ENCODE measurements at places on chromosomes 11 and 22.

DNA sequence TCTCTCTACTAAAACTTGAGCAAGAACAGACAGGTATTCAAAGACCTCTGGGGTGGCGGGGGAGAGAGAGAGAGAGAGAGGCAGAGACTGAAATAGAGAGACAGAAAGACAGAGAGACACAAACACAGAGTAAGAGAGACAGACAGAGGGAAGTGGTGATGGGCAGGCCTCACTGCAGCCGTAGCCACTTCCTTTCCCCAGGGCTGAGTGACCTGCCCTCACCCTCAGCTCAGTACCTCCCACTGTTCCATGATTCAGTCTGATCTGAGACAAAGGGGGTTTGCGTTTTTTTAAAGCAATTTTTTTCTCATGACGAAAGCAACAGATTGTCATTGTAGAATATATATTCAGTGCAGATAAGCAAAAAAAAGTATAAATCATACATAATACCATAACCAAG lies 607.9 kb upstream of the B3GAT1 start:
- no peak for DNase-seq

- DNase-seq = no peak
Measured at GRCh38 chr22:48644108-48644507, 1183.6 kb downstream of the BRD1 start.

DNA sequence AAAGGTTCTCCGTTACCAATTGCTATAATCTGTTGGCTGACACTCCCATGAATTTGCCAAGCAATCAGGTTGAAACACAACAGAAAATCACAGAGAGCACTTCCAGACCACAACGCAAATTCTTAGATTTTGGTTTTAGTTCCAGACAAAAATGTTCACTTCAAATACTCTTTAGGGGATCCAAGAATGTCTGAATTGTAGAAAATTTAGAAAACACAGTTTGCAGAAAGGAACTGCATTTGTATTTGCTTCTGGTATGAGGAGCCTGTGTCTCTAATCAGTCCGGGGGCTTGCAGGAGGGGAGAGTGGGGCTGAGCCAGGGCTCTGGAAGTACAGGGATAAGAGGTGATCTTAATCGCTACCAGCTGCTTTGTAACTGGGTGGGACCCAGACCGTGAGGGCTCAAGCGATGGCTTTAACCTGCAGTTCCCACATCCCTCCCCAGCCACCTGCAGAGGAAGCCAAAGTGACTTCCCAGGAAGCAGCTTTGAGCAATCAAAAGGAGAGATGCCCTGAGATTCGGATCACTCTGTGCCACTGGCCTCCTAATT lies 18.7 kb downstream of the SCUBE2 start:
- no peak for DNase-seq

DNA sequence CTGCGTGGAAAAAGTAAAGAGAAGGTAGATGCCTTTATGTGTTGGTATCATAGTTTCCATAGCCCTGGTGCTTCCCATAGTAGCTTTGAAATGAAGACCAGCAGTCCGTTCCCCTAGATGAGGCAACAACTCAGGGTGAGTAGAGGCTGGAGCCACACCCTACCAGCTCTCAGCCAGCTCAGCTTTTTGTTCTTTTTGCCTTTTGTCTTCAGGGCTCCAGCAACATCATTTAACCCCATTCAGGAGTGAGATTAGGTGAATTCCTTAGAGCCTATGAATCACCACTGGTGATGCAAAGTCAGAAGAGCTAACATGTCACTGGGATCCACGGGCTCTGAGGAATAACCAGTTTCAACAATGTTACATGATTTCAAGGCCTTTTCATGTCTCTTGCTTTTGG lies 14.0 kb upstream of the SESN3 start:
- no peak for DNase-seq

DNA sequence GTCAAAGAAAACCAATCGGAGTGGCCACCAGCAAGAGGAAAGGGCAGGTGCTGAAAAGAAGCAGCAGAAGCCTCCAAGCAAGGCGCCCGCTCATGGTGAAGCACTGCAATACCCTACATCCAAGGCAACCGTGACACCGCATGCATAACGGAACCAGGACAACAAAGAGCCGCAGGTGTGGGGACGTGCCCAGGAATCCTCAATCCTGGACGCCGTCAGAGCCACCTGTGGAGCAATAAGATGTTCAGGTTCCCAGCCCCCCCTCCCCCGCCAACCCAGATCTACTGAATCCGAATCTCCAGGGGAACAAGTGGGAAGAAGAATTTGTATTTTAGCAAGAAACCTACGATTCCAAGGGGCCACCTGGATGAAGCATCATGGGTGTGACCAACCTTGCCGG lies 70.8 kb downstream of the SHANK2 start:
- no peak for DNase-seq

DNA sequence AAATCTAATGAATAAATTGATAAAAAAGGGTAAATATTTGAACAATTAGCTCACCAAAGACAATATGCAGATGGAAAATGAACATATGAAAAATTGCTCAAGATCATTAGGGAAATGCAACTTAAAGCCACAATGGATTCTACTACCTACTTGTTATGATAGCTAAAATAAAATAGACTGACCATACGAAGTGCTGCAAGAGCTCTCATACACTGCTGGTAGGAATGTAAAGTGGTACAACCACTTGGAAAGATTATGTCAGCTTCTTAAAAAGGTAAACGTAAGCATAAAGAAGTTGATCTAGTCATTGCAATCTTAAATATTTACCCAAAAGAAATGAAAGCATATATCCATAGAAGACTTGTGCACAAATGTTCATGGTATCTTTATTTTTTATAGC lies 504.2 kb upstream of the ARHGAP42 start:
- no peak for DNase-seq

- DNase-seq = peak; percentile 6
Measured at GRCh38 chr11:72534371-72535193, 100.3 kb upstream of the CLPB start.

DNA sequence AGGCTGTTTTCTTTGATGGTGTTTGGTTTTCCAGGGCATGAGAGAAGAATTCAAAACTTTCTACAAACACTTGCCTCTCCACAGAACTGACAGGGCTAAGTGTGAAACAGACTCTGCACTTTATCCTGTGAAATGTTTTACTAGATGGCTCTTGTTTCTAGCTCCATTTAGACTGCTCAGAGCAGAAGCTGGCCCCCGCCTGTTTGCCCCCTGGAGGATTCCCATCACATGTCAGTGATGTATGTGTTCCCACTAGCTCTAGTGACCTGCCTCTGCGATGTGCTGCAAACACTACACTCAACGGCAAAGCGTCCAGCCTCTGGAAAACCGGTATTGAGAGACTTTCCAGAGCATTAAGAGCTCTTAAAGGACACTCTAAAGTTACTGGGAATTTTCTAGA lies 41.4 kb upstream of the PCF11 start:
- peak; percentile 14 for DNase-seq

GRCh38 chr11:76732643-76733042 lies 50.5 kb upstream of the TSKU start:
- DNase-seq = no peak

DNA sequence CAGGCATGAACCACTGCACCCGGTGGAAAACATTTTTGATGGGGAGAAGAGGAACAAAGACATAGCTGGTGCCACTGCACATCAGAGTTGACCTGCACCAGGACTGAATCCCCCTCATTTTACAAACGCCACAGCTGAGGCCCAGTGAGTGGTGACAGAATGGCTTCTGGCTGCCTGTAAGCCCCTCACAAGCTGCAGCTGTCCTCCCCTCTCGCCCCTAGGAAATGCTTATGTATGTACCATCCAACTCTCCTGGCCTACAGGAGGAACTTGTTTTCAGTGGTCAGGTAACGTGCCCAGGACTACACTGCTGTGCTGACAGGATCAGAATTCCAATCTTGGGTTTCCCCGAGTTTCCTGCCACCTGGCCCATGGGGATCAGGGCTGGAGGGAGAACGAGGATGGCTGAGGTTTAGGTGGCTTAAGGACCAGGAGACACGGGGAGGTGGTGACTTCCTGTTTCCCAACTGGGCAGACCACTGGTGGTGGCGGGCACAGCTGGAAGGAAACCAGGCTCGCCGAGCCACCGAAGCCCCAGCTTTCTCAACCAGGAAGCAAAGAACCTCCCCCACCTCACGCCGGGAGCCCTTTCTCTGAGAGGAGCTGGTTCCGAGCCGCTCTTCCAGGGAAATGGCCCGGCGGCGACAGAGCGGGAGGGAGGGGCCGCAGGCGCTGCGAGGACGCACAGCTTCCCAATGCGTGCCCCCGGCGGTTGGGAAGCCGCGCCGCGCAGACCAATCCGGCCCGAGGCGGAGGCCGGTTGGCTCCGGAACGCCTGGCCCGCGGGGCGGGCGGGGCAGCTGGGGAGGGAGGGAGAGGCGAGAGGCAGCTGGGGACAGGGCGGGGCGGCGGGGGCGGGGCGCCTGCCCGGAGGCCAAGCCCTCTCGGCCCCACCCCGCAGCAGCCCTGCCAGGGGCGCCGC lies 1.0 kb upstream of the LRFN4 start:
- peak; percentile 92 for DNase-seq

DNA sequence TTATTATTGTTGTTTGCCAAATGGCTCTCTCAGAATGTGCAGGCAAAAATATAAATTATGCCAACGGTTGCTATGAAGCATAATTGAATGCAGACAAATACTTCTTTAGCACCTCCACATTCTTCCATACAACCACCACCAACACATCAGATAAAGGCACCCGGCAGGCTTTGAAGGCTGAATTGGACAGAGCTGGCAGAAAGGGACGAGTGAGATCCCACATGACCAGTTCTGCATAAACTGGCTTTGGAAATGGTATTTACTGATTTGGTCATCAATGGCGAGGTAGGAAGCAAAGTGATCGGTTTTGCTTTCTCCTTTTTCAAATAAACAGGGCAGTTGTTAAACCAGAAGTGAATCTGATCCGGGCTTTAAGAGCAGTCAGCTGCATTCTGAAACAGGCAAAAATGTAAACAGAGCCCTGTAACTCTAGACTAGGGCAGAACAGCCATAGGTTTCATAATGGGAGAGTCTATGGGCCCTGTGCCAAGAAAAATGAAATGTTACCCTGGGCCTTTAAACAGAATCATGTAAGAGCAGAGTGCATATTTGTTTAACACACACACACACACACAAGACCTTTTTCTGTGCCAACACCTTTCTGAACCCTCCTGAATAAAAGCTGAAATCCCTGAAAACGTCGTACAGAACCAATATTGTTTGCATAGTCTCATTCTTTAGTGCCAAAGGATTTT lies 97.7 kb downstream of the MPPED2 start:
- peak; percentile 83 for DNase-seq

DNA sequence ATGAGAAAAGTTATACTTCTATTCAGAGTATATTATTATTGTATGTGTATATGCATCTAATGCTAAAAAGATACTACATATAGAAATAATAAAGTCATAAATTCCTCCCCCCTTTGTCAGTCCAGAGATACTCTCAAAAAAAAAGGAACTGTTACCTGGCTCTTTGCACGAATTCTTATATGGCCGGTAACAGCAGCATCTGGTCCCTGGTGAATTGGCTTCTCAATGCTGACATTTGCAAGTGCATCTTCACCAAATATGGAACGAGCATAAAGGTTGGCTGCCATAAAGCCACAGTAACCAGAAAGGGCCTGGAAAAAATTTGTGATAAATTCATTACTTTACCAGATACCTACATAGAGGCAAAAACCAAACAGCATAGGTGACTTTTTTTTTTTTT lies 41.2 kb downstream of the COPB1 start:
- no peak for DNase-seq

DNA sequence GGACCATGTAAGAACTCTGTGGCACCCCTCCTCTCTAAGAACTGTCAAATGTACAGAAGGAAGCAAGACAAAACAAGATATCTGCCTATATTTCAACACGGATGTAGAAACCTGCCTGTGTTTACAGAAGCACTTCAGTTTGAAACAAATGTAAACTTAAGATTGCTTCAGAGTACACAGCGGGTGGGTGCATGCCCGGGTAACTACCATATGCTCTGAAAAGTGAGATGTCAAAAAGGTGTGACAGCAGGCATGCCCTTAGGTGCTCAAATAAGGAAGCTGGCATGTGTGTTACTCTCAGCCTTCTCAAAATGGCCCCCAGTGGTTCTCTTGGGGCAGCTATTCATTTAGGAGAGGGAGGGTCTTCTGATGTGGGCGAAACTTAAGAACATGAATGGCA lies 5.2 kb downstream of the ACP2 start:
- peak; percentile 19 for DNase-seq

- DNase-seq = no peak
Measured at GRCh38 chr11:111301842-111302118, 3.4 kb downstream of the POU2AF3 start.

GRCh38 chr22:19396561-19396933 lies 35.0 kb downstream of the HIRA start:
- DNase-seq = no peak

DNA sequence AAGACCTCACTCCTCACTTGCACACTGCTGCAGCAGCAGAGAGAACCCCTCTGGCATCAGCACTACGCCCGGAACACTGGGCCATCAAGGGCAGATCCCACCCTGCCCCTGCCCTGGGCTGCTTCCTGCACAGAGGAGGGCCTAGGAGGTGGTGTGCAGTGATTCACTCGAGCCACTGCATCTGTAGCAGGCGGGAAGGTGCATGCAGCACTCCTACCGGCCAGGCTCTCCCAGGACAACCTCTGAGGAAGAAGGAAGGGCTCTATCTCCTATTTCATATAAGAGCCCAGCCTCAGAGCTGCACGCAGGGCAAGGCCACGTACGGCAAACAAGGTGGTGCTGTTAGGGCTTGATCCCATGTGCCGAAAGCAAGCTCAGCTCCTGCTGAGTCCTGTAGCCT lies 14.2 kb downstream of the RANGAP1 start:
- DNase-seq = no peak

- DNase-seq = no peak
Measured at GRCh38 chr11:46049325-46049897, 71.8 kb downstream of the PHF21A start.

DNA sequence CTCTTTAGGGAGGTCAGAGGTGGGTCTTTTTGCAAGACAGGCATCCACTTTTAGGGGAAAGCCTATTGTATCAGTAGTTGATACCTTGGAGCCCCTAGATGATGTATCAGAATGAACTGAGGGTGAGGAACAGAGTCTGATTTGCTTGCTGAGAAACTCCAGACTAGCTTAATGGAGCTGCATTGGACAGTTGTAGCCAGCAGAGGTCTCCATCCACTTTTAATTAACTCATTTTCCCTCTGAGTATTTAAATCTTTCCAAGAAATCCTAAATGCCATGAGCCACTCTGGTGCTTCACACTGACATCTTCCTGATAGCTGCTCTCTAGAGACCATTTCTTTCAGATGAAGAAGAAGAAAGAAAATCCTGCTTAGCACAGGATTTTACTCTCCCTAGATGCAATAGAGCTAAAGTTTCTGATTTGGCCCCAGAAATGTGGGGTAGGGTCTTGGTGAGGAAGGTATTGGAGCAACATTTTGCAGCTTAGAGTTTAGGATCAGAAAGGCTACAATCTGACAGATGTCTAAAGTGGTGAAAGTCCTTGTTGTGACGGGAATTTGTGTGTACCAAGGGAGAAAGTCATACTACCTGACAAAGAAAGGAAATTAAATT lies 38.0 kb downstream of the EXT2 start:
- peak; percentile 14 for DNase-seq

GRCh38 chr11:303363-303762 lies 4.0 kb upstream of the IFITM5 start:
- DNase-seq = no peak

- no peak for DNase-seq
Measured at GRCh38 chr22:42905217-42905616, 48.1 kb upstream of the ARFGAP3 start.
